ENCODE measurements at places on chromosomes 11 and 22. TPM values are rescaled to one million over a fixed set of nuclear protein-coding genes. Genes with fewer than 3 reads are reported as not detected.

DNA sequence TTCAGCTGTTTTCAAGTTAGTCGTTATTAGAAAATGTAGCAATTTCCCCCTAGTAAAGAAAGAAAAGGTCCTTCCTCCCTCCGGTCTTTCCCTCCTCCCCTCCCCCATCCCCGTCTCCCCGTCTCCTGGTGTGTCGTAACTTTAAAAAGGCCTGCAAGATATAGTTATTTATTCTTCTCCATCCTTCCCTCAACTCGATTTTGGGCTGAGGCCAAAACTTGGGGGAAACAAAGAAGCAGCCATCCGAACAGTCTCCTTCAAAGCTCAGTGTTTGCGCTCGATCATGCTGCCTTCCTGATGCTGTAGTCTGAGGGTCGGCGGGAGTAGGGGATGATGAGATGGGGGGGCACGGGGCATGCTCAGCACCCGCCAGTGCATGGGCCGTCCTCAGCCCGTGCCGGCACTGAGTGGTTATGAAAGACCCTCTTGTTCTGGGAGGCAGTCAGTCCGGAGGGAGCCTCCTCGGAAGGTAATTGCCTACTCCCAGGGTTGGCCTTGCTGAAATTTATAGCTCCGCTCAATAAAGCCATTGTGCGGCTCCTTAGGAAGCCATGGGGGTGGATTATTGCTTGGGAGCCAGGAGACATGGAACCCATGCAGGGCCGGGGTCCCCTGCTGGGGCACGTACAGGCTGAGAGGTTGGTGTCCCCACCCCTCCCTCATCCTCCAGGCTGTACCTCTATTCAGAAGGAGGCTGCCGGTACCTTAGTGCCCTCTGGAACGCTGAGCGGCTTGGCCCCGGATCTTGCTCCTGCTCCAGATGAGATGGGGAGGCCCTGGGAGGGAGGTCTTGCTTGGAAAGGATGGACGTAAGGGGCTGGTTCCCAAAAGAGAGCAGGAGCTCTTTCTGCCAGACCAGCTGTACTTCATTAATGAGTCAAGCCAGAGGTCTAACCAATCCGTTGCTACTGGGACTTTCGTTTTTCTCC, 212.7 kb upstream of the CADM1 start:
- H3K27me3 ChIP-seq, result no peaks in the 10 kb centered on the region
- H3K4me3 ChIP-seq, result no peak overlapping the region
- DNase-seq, result no peak
- H3K27ac ChIP-seq, result no peak overlapping the region
- H3K36me3 ChIP-seq, result no peaks in the 10 kb centered on the region
- no peaks in the 10 kb centered on the region for H3K4me1 ChIP-seq

- H3K27ac ChIP-seq, result no peak overlapping the region
- H3K36me3 ChIP-seq, result no peaks in the 10 kb centered on the region
- H3K4me3 ChIP-seq, result no peak overlapping the region
- no peak for DNase-seq
- H3K4me1 ChIP-seq, result no peaks in the 10 kb centered on the region
Measured at GRCh38 chr22:47395481-47395880, 633.0 kb downstream of the TBC1D22A start.

OR52N5 gene
- not detected for total RNA-seq

- no peaks in the 10 kb centered on the region for H3K27me3 ChIP-seq
- peaks cover 3% of the 10 kb centered on the region for H3K4me1 ChIP-seq
- H3K27ac ChIP-seq, result no peak overlapping the region
- DNase-seq, result no peak
- peaks cover 82% of the 10 kb centered on the region for H3K36me3 ChIP-seq
Measured at GRCh38 chr11:14857621-14858020, 34.4 kb downstream of the CYP2R1 start.

DNA sequence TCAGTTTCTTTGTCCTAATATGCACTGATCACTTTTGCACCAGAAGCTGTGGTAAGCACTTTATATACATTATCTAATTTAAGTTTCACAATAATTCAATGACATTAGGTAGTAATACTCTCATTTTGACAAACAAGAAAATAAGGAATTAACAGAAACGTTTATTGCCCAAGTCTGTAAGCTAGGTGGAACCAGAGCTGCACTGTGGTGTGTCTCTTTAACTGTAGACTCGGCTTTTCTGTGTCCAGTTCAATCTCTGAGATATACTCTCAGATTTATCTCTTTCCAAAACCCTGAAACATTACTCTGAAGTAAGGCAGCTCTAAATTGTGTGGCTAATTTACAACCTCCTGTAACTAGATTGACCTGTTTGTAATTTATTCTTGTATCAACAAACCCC, 101.1 kb downstream of the MUC15 start:
- no peak overlapping the region for H3K27ac ChIP-seq
- no peaks in the 10 kb centered on the region for H3K27me3 ChIP-seq
- no peak for DNase-seq

- peaks cover 43% of the 10 kb centered on the region for H3K27me3 ChIP-seq
- no peaks in the 10 kb centered on the region for H3K36me3 ChIP-seq
- H3K4me3 ChIP-seq, result no peak overlapping the region
- no peak for DNase-seq
- no peak overlapping the region for H3K27ac ChIP-seq
Measured at GRCh38 chr22:22386602-22387385, 121.7 kb downstream of the ZNF280B start.

DNA sequence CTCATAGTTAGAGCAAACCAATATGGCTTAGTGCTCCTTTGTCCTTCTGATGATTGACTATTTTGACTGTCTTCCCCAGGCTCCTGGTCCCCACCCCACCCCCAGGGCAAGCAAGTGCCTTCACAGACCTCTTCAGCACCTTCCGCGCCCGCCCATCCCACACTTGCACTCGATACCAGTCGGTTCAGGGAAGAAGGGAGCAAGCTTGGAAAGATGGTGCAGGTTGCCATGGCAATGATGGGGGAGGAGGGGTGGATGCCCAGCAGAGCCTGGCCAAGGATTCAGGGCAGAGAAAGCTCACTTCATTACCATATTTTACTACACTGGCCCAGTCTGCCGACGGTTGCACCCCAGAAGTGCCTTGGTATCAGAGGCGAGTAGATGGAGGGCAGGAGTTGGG, 2.2 kb downstream of the TMEM132A start:
- H3K36me3 ChIP-seq, result peaks cover 11% of the 10 kb centered on the region
- H3K4me1 ChIP-seq, result peaks cover 8% of the 10 kb centered on the region
- no peak overlapping the region for H3K27ac ChIP-seq
- peaks cover 38% of the 10 kb centered on the region for H3K27me3 ChIP-seq
- no peak overlapping the region for H3K4me3 ChIP-seq

- H3K4me3 ChIP-seq, result no peak overlapping the region
- no peak overlapping the region for H3K27ac ChIP-seq
- no peaks in the 10 kb centered on the region for H3K36me3 ChIP-seq
- no peak for DNase-seq
- no peaks in the 10 kb centered on the region for H3K4me1 ChIP-seq
- no peaks in the 10 kb centered on the region for H3K27me3 ChIP-seq
Measured at GRCh38 chr22:17583151-17583550, 19.9 kb downstream of the SLC25A18 start.

- DNase-seq, result no peak
- H3K36me3 ChIP-seq, result no peaks in the 10 kb centered on the region
- no peak overlapping the region for H3K27ac ChIP-seq
- H3K4me3 ChIP-seq, result no peak overlapping the region
Measured at GRCh38 chr11:93564895-93565294, 21.7 kb upstream of the SMCO4 start.

UPK3A gene
- not detected for total RNA-seq

THRSP gene
- total RNA-seq, result not detected

DNA sequence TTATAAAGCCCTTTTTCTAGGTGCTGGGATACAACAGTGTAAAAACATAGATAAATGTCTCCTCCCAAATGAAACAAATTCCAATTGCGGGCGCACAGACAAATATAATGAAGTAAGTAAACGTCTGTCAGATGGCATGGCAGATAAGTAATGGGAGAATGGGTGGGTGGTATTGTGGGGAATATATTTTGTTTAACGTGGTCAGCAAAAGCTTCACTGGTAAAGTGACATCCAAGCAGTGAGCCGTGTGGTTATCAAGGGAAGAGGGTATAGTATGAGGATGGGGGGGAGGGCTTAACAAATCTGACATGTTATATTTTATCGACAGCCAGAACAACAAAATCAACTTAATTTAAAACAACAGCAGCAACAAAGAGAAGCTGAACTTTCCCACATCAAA, 1.2 kb downstream of the SVIP start:
- H3K4me3 ChIP-seq, result peak overlapping the region; percentile 89
- no peak for DNase-seq

ANGPTL5 gene
- total RNA-seq, result not detected

DNA sequence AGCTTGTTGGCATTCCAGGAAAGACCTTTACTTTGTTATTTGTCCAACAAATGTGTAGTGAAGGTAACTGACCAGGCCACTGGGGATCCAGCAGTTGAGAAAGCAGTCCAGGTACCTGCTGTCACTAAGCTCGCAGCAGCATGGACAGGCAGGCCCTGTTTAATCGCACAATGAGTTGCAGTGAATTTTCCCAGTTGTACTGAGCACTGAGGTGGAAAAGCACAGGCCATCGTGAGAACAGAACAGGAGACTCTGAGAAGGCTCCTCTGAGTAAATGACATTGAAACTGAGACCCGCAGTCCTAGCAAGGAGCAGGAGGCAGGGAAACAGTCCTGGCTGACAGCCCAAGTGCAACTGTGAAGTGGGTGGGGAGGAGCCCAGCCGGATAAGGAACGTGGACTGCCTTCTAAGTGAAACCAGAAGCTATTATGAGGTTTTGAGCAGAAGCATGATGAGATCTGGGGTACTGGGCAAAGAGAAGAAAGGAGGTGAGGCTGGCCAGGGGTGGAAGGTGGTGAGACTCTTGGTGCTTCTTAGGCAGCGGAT, 39.8 kb upstream of the CDON start:
- H3K4me1 ChIP-seq, result no peaks in the 10 kb centered on the region
- no peak for DNase-seq
- no peak overlapping the region for H3K27ac ChIP-seq
- H3K4me3 ChIP-seq, result no peak overlapping the region
- no peaks in the 10 kb centered on the region for H3K27me3 ChIP-seq

DNA sequence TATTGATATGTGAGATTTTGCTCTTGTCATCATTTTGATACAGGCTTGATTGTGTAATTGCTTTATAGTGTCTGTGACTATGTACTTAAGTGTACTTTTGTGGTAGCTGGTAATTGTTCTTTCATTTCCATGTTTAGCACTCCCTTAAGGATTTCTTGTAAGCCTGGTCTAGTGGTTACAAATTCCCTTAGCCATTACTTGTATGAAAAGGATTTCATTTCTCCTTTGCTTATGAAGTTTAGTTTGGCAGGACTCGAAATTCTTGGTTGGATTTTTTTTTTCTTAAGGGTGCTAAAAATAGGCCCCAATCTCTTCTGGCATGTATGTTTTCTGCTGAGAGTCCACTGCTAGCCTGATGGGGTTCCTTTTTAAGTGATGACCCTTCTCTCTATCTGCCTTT, 346.8 kb downstream of the JRKL start:
- H3K4me3 ChIP-seq, result no peak overlapping the region
- no peaks in the 10 kb centered on the region for H3K27me3 ChIP-seq
- H3K4me1 ChIP-seq, result no peaks in the 10 kb centered on the region
- no peak for DNase-seq
- no peaks in the 10 kb centered on the region for H3K36me3 ChIP-seq
- H3K27ac ChIP-seq, result no peak overlapping the region

- no peaks in the 10 kb centered on the region for H3K36me3 ChIP-seq
- H3K4me1 ChIP-seq, result no peaks in the 10 kb centered on the region
- H3K27ac ChIP-seq, result no peak overlapping the region
Measured at GRCh38 chr11:37411289-37411688, 813.3 kb upstream of the RAG2 start.

MS4A6E gene
- not detected for total RNA-seq

APOA1 gene
- total RNA-seq, result 0.23 TPM

GRCh38 chr22:47001288-47001687, 238.8 kb downstream of the TBC1D22A start:
- H3K4me1 ChIP-seq, result peaks cover 16% of the 10 kb centered on the region
- DNase-seq, result no peak
- peaks cover 1% of the 10 kb centered on the region for H3K36me3 ChIP-seq

DNA sequence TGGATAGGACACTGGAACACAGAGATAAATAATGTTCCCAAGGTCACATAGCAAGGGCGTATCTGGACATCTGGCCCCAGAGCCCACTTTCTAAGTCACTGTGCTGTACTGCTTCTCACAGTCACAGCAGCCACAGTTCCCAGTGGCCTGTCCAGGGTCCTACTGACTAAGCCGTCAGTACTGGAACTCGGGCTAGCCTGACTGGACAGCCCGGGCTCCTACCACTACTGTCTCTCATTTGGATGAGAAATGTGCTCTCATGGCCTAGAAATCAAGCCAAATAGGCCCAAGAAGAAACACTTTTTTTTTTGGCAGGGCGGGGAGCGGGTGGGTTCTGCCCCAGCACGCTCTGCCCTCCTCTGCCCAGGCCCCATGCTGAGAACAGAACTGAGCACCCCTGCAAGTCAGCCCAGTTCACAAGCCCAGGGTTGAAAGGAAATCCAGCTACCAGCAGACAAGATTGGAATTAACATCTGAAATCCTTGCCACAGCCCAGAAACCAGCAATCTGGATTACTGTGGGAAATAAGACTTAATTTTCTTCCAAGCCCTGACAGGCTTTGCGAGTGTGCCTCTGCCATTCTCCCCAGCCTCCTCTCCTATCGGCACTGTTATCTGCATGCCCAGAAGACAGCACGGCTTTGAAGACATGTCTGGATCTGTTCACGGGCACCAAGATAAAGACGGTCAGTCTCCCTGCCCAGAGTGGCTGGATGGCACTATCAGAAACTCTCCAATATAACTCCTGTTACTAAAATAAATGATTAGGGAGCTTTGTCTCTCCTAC, 182.9 kb upstream of the NCAM1 start:
- H3K27me3 ChIP-seq, result no peaks in the 10 kb centered on the region
- H3K4me1 ChIP-seq, result no peaks in the 10 kb centered on the region
- DNase-seq, result no peak
- H3K27ac ChIP-seq, result no peak overlapping the region

TRIM48 gene
- total RNA-seq, result not detected

GLYAT gene
- not detected for total RNA-seq

MPZL2 gene
- 6.0 TPM for total RNA-seq

DNA sequence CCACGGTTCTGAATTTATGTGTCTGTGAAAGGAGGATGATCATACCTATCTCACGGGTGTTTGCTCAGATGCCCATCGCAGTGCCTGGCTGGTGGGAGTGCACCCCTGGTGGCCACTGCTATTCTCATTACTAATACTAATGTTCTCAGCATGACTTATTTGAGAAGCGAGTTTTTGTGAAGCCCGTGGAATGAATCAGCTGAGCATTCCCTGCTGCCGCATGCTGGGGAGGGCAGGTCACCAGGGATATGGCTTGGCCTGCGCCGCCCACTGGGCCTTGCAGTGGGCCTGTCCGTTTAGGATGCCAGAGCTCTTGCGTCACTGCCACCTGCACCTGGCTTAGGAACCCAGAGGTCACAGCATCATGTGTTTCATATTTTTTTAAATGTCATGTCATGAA, 16.9 kb downstream of the CTTN start:
- no peak overlapping the region for H3K27ac ChIP-seq
- DNase-seq, result no peak
- H3K36me3 ChIP-seq, result no peaks in the 10 kb centered on the region
- H3K27me3 ChIP-seq, result peaks cover 9% of the 10 kb centered on the region
- no peak overlapping the region for H3K4me3 ChIP-seq

GRCh38 chr22:47173535-47174021, 411.1 kb downstream of the TBC1D22A start:
- DNase-seq, result no peak
- H3K27ac ChIP-seq, result no peak overlapping the region
- peaks cover 11% of the 10 kb centered on the region for H3K36me3 ChIP-seq
- H3K4me3 ChIP-seq, result no peak overlapping the region
- no peaks in the 10 kb centered on the region for H3K4me1 ChIP-seq
- H3K27me3 ChIP-seq, result no peaks in the 10 kb centered on the region

GRCh38 chr11:120130176-120130980, 7.5 kb downstream of the TRIM29 start:
- no peak overlapping the region for H3K4me3 ChIP-seq
- no peaks in the 10 kb centered on the region for H3K27me3 ChIP-seq

GGTLC3 gene
- total RNA-seq, result not detected
